ENCODE measurements at places on chromosomes 7 and 10.

GRCh38 chr7:33193308-33193864 lies 64.0 kb downstream of the BBS9 start:
- no peak for DNase-seq

- DNase-seq, result no peak
These were observed 273.3 kb downstream of the FZD1 start for GRCh38 chr7:91537260-91538152.

DNA sequence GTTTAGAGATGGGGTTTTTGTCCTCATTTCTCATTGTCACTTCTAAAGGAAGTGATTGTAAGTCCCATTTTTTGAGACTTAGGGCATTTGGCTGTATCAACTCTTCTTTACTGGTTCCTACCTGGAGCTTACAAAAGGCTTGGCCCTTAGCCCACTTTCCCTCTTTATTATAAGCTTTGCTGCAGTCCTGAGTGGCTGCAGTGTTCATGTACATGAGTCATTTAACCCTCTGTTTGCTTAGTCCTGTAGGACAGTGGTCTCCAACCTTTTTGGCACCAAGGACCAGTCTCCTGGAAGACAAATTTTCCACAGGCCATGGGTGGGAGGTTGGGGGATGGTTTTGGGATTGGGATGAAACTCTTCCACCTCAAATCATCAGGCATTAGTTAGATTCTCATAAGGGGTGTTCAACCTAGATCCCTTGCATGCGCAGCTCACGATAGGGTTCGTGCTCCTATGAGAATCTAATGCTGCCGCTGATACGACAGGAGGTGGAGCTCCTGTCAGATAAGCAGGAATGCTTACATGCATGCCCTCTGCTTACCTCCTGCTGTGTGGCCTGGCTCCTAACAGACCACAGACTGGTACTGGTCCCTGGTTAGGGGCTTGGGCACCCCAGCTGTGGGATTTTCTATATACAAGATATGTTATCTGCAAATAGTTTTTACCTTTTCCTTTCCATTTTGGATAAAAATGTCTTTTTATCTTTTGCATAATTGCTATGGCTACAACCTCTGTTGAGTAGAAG lies 99.7 kb downstream of the CCSER2 start:
- DNase-seq, result no peak

DNA sequence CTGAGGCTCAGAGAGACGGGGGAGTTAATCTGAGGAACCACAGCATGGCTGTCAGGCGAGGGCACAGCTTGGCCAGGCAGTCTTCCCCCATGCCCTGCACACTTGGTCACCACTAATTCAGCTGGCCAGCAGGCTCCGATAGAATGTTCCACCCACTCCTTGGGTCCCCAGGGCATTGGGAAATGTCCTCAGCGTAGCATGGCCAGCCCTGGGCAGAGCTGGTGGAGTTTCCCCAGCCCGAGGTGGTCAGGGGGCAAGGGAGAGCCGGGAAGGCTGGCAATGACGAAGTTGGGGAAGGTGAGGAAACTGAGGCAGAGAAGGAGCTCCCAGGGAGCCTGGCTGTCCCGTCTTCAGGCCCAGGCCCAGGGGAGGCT lies 12.1 kb upstream of the GRIFIN start:
- no peak for DNase-seq

- DNase-seq, result no peak
These were observed 1087.0 kb upstream of the LRRTM3 start for GRCh38 chr10:65838811-65839210.

DNA sequence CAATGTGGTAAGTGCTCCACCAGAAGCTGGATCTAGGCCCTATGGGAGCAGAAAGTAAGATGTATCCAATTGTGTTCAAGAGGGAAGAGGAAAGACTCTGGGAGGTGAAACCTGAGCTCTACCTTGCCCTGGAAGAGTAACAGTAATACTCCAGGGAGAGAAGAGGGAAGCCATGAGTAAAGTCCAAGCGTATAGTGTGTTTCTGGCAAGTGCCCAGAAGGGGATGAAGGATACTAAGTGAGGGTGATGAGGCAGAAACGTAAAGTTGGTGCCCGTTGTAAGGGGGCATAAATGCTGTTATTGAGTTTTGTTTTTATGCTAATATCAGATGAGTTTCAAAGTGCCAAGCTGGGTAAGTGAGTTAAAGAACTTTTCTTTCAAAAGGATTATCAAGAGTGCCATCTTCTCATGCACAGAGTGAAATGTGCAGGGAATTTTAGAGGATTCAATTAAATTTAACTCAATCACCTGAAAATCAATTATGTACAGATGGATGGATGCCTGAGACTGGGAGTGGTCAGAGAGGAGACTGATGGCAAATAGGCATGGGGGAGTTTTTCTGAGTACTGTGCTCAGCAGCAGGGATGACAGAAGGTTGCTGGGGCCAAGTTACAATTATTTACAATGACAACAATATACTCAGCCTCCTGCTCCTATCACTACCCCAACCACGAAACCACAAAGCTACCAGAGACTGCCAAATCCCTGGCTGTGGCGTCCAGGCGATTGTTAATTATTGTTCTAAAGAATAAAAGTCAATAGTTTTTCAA lies 123.3 kb upstream of the LAMB4 start:
- no peak for DNase-seq

DNA sequence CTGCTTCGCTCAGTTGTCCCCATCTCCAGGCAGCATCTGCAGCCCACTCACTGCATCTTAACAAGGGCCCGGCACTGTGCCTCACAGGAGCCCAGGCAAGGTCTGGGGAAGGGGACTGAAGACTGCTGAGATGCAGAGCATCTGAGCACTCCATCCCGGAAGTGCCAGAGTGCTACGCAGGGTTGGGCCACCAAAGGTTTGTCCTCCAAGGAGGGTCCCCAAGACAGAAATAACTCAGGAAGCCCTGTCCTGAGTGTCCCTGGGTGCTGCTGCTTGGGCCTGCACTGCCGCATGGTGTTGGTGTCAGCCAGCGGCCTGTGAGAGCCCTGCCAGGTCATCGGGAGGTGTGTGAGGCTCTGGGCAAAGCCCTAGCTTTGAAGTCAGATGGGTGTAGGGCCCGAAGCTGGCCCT lies 288.2 kb upstream of the ZMIZ1 start:
- no peak for DNase-seq

DNA sequence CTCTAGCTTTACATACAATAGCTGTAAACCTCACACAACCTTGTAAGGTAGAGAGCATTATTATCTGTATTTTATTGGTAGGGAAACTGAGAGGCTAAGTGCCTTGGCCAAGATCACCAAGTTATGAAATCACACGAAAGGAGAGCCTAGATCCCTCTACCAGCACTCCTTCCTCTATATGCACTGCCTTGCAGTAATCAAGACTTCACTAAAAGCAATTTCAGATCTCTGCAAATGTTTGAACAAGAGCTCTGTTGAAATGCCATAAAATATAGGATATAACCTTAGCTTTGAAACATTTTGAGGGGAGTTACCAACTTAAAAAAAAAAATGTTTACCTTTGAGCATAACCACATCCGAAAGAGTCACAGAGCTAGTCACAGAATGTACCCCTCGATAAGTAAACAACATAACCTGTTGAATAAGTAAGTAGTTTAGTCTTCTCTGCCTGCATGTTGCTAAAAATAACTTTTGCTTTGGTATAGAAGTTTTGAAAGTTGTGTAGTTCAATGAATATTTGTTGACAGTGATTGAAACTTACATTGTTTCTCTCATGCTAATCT lies 709.4 kb downstream of the AUTS2 start:
- DNase-seq, result no peak
